NCI-H1930 (cell line): ENCODE measurements at places on chromosomes 16 and 17.

DNA sequence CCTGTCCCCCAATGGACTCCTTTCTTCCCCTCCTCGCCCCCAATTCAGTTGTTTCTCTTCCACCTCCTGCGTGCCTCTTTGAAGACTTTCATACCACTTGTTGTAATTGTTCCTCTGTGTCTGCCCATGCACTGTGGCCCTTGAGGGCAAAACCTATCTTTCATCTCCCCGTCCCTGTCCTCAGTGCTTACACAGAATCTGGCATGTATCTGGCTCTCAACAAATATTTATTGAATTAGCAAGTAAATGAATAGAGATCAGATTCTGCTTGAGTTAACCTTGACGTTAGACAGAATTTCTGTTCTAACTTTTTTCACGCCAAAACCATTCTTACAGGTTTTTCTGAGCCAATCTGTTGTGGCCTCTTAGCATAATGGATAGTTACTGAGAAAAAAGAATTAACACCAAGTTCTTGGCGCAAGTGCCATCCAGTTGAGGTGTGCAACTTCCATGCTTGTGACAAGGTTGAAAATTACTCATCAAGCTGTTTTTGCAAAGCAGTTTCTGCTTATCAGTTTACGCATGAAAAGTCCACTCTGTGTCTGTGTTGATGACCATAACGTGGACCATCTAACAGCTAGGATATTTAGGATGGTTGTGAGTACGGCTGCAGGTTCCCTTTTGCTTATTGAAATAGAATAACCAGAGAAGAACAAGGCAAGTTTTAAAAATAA lies 215.1 kb downstream of the PRKCA start:
- DNase-seq = no peak

GRCh38 chr16:8572919-8573724 lies 17.2 kb downstream of the TMEM114 start:
- DNase-seq = peak; percentile 29

GRCh38 chr17:1649844-1650501 lies at the start of gene RILP:
Gene RILP, minus strand, starts transcription at chr17:1649866. Its CDS starts 62 bp downstream, at chr17:1649804.
- no peak for DNase-seq

DNA sequence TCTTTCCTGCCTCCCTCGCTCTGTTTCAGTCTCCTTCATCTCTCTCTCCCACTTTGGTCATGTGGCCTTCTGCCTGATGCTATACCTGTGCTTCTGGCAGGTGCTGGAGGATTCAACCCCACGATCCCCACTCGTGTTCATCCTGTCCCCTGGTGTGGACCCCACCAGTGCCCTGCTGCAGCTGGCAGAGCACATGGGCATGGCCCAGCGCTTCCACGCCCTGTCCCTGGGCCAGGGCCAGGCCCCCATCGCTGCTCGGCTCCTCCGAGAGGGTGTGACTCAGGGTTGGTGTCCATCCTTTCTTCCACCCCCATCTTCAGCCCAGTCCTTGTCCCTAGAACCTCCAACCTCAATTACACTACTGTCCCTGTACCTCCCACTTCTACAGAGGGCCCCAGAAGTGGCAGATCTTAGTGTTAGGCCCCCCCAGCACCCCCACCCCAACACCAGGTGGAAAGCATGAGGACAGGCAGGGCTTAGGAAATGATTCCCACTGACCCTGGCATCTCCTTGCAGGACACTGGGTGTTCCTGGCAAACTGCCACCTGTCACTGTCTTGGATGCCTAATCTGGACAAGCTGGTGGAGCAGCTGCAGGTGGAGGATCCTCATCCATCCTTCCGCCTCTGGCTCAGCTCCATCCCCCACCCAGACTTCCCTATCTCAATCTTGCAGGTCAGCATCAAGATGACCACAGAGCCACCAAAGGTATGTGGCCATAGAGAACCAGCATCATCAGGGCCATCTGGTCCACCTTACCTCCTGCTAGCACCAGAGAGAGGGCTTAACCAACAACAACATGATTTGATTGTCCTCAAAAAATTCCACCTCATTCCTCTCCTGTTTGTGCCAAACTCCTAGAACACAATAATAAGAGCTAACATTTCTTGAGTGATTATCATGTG lies 9.7 kb upstream of the KDM6B start:
- DNase-seq = no peak

DNA sequence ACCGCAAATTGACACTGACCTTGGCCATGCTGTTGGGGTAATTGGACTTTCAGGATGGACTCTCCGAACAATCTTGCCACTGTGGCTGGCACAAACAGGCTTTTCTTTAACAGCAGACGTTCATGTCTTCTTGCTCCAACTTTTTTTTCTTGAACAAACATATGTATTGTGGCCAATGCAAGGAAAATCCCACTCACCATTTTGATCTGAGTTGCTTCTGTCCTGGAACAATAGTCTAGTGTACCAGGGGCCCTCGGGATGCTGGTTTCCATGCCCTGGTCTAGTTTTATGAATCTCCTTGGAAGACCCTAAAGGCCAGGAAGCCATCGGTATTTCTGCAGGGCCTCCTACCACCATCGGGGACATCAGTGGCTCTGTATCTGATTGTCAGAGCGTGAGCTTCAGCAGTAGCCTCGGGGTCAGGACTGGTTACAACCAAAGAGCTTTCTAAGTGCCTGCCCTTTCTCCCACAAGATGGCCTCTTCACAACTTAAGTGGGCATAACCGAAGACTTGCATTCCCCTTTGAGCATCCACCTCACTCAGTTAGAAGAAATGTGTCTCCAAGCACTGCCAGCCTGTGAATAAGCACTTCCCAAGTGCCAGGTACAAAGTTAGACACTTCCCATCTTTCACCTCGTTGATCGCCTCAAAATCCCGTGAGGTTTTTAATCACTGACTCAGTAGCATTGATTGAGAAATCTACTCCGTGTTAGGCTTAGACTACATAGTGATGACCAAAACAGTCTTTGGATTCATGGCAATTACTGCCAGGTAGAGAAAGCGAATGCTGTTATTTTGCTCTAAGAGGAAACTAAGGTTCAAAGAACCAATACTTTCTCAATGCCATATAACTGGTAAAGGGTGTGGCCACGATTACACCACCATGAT lies 87.0 kb upstream of the TBX2 start:
- no peak for DNase-seq

DNA sequence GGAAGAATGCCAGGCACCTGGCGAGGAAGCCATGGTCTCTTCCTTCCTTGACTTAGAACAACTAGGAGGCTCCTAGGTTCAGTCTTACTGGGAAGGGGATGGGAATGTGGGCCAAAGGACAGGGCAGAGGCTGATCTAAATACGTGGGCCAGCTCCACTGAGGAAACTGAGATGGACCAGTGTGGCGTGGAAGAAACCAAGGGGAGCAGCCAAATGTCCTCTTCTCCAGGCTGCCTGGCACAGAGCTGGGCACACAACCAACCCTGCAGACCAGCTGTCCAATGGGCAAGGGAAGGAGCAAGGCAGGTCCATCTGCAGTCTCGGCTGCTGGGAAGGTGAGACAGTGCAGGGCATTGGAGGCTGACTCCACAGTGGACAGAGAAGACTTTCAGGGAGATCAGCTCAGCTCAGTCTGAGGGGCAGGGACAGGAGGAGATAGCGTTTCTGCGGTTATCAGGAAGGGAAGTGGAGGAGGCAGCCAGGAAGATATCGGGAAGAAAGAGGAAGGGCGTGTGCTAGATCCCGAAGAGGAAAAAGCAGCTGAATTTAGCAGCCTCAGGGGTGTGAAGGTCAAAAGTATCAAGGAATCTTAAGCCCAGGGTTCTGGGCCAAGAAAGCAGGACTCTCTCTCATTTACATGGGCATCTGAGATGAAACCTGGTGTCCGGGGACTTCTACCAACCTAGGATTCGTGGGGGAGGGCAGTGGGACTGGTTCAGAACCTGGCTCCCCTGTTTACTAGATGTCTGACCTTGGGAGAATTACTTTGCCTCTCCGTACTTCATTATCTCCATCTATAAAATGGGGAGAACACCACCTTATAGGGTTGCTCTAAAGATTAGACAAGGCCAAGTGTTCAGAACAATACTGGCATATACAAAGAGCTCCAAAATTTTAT lies 1.8 kb downstream of the KIFC3 start:
- DNase-seq = no peak
